ENCODE measurements at places on chromosomes 5 and 9.

GRCh38 chr9:96048104-96048955, 172.8 kb downstream of the ERCC6L2 start:
- DNase-seq: no peak

DNA sequence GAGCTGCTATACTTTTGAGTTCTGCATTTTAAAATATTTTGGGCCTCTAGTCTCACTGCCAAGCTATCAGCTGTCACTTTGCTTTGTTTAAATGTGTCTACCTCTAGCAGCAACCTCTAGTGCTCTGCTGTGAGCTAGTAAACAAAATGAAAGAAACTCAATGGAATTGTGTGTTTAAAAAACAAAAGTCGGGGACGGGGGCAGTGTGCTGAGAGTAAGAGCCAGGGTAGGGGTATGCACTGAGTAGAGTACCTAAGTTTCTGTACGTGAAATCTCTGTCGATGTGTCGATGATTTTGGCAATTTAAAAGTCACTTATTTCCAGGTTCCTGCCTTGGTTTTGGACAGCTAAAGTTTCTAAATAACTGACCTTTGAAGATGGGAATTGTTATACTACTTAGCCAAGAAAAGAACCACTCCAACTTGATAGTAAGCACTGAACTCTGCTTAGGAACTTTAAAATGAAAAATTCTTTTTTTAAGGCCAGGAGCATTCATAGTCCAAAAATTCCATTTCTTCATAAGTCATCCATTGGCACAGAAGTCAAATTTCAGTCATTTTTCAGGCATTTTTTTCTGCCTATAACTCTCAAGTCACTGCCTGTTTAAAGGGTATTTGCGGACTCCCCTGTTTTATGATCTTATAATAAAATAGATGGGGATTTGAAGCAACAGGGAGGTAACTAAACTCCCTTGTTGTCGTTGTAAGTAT, 111.5 kb downstream of the SAXO1 start:
- no peak for DNase-seq

DNA sequence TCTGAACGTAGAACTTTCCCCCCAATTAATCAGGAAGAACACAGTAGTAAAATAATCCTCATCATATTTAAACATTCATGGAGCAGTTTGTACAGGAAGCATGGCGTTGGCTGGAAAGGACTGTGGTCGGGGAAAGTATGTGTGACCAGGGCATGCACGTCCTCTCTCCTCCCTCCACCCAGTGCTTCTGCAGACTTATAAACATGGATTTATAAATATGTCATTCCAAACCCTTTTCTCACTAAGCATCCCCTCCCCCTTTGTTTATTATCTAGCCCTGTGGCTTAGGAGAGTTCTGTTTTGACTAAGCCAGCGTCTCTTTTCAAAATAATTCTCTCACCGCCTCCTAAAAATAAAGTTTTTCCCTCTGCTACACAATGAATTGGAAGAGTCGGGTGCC, 70.4 kb upstream of the DAP start:
- no peak for DNase-seq

GRCh38 chr9:104882086-104882485, 45.9 kb downstream of the ABCA1 start:
- DNase-seq: no peak

DNA sequence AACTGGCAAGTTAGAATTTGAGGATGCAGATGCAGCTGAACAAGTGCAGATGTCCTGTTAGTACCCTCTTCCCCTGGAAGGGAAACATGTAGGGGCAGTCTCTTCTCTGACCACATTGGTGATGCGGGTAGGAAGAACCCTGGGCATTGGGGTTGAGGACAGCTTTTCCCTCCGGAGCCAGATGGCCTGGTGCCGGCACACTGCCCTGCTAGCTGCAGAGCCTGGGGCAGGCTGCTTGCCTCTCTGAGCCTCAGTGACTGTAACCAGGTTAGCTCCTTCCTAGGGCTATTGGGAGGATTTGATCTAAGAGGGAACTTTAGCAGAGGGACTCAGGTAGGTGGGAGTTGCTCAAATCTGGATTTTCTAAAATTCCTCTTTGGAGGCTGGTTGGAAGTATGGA, 148.4 kb downstream of the HSPA4 start:
- DNase-seq: no peak

GRCh38 chr5:151810449-151810848, 38.7 kb downstream of the G3BP1 start:
- DNase-seq: no peak

GRCh38 chr5:78504704-78505677, 143.6 kb downstream of the LHFPL2 start:
- no peak for DNase-seq

- DNase-seq: no peak
These were observed 587.2 kb upstream of the SEMA6A start for GRCh38 chr5:117161718-117162335.

DNA sequence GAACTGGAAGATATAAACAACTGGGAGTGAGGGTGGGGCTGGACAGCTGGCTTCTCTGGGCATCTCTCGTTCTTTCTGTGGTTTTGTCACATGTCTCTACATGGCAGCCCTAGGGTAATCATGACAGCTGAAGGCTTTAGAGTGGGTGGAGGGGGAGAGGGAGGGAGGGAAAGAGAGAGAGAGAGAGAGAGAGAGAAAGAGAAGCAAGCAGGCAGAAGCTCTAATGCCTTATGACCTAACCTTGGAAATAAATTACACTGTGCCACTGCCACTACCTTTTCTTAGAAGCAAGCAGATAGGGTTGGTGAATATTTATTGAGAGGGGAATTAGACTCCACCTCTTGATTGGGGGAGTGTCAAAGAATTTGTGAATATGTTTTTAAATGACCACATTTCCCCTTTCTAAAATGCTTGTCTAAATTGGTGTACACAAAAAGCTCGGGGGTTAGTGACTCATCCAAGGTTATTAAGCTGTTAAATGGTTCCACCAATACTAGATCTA, 2.6 kb upstream of the DAPK1 start:
- DNase-seq: no peak

- no peak for DNase-seq
These were observed 188.9 kb downstream of the HSD17B3 start for GRCh38 chr9:96113032-96113431.

DNA sequence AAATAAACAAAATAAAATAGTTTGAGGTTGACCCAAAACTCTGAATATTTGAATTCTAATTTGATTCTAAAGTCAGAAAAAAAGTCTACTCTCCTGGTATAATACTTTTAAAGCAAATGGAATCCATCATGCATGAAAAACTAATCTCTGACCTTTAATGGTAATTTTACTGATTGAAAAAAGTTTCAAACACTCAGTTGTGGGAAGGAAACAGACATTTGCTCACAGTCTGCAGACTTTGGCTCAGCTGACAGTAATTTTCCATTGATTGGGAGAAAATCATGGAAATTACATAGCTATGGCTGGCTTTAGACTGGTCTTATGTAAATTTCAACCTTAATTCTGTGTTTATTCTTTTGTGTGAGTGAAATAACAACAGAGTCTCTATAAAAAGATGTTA, 574.3 kb downstream of the PDE4D start:
- no peak for DNase-seq

DNA sequence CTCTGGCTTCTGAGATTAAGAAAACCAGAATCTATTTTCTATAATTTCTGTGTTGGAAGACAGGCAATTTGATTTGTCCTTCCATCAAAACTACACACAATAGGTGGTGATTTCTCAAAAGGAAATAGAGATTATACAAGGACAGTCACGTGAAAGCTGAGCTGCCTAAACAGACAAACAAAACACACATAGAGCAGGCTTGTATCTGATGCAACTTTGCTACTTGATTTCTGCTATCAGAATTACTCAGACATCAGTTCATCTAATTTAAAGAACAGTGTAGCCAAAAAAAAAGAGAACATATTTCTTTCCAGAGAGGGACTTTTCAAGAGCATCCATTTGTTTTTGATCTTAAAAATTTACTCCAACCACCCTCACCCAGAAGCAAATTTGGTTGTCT, 2128.3 kb upstream of the C9orf72 start:
- no peak for DNase-seq

- DNase-seq: peak; percentile 86
These were observed 2.2 kb downstream of the AKNA start for GRCh38 chr9:114385397-114386181.

DNA sequence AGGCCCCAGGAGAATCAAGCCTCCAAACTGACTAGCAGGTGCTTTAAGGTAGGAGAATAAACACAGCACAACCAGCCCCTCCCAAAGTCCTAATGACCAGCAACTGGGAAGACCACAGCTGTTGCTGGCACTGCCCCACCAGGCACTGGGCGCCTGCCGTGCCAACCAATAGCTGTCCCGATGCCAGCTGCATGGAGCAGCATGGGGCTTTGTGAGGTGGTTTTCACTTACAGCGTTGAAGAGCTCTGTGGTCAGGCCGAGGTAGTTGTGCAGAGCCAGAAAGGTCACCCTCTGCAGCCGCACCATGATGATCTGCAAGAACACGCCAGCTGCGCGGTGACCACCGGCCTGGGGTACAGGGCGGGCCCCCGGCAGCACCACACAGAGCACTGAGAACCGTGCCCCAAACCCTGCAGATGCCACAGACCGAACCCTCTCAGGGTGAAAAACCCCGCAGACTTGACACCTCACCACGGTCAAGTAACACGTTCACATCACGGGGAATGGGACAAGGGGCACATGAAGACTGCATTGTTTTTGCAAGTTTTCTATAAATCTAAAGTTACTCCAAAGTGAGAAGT, 28.7 kb downstream of the PNPLA7 start:
- no peak for DNase-seq

- peak; percentile 59 for DNase-seq
These were observed 13.1 kb downstream of the DIAPH1 start for GRCh38 chr5:141605523-141606277.

DNA sequence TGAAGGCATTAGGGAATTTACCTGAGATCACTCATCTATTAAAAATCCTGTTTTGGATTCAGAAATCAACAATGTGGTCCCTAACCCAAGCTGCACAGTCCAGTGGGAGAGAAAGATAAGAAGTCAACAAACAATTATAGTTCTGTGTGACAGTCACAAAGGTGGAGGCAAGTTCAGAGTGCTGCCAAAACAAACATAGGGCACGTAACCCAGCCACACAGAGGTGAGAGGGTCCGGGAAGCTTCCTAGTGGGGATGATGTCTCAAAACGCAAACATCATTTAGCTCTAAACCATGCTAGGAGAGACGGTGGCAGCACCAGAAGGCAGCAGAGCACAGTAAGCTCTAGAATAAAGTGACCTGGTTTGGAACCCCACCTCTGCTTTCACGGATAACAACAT, 158.9 kb downstream of the MAPKAP1 start:
- DNase-seq: no peak

DNA sequence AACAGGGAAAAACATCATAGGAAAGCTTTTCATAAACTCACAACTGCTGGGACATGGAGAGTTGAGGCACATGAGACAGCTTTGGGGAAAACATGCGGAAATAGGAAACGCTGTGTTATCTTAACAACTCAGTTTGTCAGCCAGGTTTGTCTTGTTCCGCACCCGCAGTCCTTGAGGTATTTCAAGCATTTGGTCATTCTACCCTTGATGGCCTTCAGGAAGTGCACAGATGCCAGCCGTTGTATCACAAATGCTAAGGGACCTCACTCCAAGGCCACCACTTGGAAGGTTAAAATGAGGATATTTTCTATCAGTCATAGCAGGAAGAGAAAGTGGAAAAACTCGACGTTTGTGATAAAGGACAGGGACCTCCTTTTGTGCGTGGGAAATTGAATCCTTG, 83.8 kb downstream of the TRIO start:
- no peak for DNase-seq

- no peak for DNase-seq
These were observed 197.7 kb upstream of the CDKN2B start for GRCh38 chr9:22206833-22207232.

- no peak for DNase-seq
These were observed 226.5 kb downstream of the DOCK8 start for GRCh38 chr9:441126-441525.

- DNase-seq: no peak
These were observed 174.3 kb downstream of the PAPPA start for GRCh38 chr9:116327701-116328405.

GRCh38 chr5:31854181-31855133, 215.5 kb downstream of the PDZD2 start:
- DNase-seq: no peak

Measured in activated gamma-delta T cell treated with anti-CD3 and anti-CD28 coated beads, Interleukin-2, amount 50 U/mL, for 16 hours (primary cell).